ENCODE measurements at places on chromosomes 13 and 19.

DNA sequence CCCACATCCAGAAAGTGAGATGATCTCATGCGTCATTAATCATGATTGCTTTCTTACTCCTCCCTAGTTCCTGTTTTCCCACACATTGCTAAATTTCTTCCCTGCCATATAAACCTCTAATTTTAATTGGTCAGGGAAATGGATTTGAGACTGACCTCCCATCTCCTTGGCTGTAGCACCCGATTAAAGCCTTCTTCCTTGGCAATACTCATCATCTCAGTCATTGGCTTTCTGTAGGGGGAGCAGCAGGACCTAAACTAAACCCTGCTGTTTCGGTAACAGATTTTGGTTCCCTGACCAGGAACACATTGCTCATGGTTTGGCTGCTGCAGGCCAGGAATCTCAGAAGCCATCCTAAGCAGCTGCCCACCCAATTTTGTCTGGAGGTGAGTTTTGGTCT lies 61.7 kb downstream of the SPRYD7 start:
- no peak for DNase-seq

DNA sequence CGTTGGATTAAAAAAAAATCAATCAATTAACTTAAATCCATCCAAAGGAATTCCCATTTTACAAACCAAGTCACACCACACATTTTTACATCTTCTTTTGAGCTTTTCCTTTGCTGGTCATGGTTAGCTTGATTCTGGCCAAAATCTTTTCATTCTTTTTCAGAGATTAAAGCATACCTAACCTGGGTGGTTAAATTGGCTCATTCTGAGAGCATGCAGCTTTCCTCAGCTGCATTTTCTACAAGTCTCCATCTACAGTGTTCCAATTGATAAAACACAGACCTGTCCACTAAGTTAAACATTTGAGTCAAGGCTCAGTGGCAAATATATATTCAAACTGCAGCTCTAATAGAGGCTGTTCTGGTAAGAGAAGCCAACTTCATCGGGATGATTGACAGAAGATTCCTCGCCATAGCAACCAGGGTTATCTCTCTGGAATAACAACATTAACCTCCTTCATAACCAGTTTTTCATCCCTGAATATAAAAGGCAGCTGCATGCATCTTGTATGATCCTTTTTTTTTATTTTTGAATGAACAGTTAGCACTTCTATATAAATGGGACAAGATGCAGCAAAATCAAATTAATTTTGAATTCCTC lies 106.2 kb downstream of the DNAJC15 start:
- no peak for DNase-seq

GRCh38 chr19:30799865-30800755 lies 427.9 kb downstream of the ZNF536 start:
- DNase-seq: peak; percentile 72

DNA sequence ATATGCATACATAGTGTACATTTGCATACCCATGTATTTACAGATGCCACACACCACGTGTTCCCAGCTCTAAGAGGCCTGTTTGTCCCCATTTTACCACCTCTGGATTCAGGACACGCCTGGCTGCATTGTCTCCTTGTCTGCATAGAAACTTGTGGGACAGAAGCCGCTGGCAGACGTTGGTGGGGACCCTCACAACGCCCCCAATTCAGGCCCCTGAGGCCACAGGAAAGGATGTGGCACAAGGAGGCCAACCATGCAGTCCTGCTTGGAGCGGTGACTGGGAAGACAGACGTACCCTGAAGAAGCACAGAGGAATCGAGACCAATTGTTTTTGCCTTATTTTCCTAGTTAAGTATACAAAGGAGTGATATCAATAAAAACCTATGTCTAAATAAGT lies 96.1 kb downstream of the ANKRD10 start:
- DNase-seq: no peak

- no peak for DNase-seq
Measured at GRCh38 chr13:77533875-77534788, 1.4 kb upstream of the SCEL start.

GRCh38 chr13:97223711-97224541 lies 1.8 kb downstream of the MBNL2 start:
- peak; percentile 60 for DNase-seq

- no peak for DNase-seq
Measured at GRCh38 chr19:29277102-29277501, 64.2 kb upstream of the UQCRFS1 start.

DNA sequence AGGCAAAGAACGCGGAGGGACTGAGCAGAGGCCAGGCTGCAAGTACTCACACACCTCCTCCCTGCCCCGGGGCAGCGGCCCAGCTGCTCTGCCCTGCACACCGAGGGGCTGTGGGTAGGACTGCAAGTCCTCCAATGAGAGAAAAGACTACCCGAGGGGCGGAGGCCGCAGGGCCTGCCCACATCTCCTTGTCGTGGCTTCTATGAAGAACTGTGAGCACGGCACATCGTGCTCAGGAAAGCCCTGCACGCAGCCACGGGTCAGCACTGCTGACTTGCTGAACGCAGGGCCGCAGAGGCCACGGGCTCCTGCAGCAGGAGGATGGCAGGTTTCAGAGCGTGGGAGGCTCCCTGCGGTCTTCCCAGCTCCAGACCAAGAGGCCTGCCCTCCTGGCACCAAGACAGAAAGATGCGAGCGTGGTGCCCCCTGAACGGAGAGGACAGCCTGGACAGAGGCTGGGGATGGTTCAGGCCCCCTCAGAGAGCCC lies 37.4 kb downstream of the CEBPG start:
- DNase-seq: no peak

DNA sequence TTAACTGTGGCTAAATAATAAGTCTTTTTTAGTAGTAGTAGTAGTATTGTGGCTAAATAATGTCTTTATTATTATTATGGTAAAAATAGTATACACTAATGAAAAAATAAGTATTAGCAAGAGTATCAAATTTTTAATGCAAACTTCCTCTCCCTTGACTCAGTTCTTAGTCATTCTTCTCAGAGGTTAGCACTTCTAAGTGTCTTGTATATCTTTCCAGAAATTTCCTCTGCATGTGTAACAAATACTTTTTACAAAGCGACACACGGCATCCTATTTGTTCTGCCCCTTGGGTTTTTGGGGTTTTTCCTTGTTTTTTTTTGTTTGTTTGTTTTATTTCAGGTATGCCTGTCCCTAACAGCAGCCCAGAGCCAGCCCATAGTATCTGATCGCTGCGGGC lies 20.9 kb downstream of the SIN3B start:
- DNase-seq: no peak

DNA sequence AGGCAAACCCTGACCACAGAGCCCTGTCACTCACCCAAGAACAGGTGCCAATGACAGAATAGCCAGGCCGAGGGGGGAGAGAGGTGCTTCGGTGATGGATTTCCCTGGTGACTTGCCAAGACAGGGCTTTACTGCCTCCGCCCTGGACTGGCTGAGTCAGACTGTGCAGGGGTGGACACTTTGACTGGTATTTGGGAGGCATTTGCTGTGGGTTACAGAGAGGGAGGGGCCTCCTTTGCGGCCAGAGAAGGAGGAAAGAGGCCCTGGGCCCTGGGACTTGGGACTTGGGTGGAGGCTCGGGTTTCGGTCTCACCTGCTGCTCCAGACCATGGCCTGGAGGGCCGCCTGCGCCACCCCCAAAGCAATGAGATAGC lies 4.6 kb upstream of the EPS8L1 start:
- DNase-seq: no peak

DNA sequence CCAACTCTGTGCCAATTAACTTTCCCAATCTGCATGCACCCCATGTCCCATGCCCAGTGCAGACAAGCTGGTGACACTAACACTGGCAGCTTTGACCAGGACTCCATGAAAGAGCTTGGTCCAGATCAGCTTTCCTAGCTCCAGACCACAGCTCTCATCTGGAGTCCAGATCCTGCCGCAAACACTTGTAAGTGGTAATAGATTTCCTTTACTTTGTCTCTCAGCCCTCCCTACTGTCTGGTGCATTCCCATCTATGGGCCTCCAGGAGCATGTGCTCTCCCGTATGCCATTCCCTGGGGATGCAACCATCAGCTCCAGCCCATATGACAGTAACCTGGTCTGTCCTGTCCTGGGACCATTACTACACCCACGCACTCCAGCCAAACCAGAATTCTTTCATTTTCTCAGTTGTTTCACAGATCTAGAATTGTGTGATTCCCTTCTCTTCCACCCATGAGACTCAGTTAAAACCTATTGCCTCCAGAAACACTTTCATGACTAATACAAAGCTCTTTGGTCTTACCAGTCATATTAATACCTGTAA lies 4.9 kb upstream of the STARD13 start:
- DNase-seq: no peak

DNA sequence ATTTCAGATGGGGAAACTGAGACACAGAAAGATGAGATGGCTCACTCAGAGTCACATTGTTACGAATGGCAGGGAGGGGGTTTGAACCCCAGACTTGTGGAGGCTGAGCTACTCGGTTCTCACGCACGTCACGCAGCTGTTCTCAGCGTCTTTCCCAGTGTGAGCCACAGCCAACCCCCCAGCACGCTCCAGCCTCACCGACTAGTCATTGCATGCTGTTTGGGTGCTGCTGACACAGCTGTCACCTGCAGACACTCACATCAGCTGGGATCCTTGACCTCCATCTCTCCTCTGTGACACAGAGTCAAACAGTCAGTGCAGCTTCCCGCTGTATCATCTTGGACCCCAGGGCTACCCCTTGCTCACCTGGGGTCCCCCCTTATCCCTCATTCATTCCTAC lies 2.4 kb upstream of the NCAN start:
- DNase-seq: no peak

DNA sequence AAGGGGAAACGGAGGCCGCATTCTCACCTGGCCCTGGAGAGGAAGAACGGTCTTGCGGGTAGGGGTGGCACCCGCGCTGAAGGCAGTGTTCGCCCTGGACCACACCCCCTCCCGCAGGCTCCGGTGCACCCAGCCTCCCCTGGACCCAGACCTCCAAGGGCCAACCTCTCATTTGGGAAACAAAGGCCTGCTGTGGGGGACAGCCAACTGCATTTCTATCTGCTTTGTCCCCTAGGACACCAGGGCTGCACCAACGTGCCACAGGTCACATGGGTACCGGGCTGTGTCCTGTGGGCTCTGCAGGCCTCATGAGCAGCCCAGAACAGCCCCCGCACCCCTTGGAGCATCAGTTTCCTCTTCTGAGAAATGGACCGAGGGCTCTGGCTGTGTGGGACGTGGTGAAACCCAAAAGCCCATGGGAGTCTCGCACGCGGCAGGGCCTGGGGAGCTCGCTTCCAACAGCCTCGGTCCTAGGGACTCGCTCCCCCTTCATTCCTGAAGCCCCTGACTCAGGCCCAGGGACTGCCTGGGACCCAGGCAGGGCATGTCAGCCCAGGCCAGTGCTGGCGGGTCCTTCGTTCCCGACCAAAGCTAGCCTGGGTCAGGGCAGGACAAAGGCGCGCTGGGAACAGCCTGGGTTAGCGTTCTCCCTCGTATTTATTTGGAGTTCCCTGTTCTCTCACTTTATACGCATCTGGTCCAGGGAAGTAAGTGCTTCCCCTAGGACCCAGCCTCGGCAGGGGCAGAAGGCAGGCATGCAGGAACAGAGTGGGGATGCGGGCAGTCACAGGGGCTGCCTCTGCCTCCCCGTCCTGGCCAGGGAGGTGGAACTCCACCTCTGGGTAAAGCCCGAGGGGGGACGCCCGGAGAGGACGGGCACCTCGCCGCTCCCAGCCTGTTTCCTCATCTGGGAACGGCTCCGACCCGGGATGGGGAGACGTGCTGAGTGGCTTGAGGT lies 4.6 kb downstream of the TCF3 start:
- no peak for DNase-seq

- DNase-seq: no peak
Measured at GRCh38 chr13:30572859-30573275, 44.9 kb upstream of the USPL1 start.

- no peak for DNase-seq
Measured at GRCh38 chr13:21573920-21574712, 29.9 kb downstream of the MICU2 start.

DNA sequence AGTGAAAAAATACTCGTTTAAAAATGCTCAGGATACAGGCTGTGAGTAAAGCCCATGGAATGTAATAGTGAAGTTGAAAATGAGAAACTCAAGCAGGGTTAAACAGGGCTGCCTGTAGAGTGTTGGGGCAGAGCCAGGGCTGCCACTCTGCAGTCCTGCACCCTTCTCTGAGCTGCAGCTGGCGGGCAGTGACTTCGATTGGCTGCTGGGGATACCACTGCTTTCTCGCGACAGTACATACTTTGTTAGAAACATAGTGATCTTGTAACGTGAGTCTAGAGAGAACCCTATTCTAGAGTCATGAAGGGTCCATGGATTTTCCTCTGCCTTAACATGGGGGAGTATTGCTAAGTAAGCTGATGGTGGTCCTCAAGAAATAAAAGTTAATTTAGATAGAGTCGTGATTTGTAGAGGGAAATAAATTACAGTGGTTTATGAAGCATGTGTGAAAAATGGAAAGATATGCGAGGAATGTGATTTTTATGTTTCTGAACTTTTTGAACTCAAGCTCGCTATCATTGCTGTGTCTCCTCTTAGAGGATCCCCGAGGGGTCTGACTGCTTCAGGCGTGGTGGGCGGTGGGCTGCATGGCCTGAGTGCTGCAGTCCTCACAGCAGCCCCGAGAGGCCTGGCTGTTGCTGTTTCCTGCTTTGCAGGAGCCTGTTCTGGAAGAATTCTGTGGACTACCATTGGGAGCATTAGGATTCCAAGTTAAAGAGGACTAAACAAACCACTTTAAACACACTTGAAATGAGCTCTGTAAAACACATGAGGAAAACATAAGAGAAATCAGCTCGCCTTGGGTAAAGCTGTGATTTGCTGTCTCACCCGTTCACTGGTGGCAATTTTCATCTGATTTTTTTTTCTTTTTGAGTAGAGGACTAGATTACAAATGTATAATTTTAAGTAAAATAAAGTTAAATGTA lies 95.7 kb downstream of the ARHGEF7 start:
- no peak for DNase-seq

- DNase-seq: no peak
Measured at GRCh38 chr13:21426238-21426637, 32.9 kb downstream of the ZDHHC20 start.

- no peak for DNase-seq
Measured at GRCh38 chr13:35198613-35199200, 256.6 kb downstream of the NBEA start.
